ENCODE measurements at places on chromosomes 2 and 18.

DNA sequence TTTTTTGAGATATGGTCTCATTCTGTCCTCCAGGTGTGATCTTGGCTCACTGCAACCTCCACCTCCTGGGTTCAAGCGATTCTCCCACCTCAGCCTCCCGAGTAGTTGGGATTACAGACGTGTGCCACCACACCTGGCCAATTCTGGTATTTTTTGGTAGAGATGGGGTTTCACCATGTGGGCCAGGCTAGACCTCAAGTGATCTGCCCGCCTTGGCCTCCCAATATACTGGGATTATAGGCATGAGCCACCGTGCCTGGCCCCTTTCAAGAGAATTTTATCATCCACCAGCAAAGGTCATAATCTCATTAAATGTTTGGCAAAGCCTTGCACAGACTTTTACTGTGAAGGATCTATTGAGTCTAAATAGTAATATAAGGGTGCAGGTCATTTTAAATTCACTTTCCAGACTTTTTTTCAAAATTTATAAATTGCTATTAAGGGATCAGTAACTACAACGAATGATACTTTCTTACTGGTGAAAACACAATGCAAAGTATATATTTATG is 2.5 kb downstream of the HADHA start:
- no peak for DNase-seq

DNA sequence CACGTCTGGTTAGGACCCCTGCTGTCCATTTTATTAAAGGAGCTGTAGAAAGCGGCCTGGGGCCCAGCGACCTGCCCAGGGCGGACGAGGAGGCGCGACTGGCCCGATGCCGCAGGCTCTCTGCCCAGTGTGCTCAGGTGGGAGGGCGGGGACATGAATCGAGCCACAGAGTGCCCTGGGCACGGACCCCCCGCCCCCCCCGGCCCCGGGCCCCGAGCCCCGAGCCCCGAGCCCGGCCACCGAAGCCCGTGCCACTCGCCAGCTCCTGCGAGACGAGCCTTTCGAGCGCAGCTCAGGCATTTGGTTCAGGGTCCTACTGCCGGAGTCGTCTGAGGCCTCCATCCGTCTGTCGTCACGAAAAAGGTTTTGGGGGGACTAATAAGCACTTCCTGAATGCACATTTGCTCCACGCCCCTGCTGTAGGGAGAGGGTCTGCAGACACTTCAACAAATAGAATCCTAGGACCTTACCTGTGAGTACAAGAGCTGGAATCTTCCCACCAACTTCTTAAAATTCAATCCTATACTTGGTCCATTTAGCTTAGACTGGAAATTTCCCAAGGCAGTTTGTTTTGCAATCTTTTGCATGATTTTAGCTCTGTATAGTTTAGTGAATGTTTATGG is 602 bp upstream of the ADAM17 start:
- no peak for DNase-seq

DNA sequence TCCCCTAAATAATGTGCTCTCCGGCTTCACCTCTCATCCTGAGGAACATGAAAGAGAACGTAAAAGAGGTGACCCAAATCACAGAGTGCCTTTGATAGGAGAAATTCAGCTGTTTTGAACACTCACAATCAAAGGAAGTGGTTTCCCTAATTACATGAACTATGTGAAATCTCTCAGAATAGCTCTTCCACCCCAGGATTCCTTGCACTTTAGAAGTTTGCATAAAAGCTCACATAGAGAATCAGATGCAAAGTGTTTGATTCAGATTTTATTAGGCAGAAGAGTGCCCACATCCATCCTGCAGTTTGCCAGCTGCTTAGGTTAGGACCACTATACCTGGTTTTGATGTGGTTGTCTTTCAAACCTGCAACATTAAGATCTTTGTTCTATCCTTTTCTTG is 61.0 kb downstream of the MAP3K20 start:
- no peak for DNase-seq

DNA sequence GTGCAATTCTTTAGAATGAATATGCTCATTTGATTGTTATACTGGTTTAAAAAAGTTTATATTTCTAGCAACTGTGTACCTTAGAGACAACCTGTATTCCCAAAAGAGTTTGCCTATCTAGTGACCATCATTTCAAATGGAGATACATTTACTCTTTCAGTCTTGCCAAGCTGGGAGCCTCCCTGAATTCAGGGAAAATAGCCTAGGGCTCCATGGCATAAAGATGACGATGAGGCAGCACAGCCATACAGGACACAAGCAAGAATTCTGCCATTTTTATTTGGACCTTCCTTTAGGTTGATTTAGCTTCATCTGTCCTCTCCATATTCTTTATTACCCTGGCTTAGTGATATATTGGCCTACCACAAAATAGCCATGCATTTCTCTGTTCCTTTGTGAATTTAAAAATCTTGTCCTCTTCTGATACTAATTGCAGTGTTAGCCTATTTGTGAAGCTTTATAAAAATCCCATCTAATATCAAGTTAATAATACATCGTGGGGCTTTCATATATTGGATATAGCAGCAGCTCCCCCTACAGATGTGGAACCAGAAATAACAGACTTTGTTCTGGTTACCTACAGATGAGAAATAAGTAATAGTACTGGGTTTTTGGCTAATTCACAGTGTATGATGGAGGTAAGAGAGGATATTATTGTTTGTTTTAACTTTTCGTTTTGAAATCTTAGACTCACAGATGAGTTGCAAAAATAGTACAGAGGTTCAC is 1661.9 kb upstream of the PIK3C3 start:
- DNase-seq: no peak

DNA sequence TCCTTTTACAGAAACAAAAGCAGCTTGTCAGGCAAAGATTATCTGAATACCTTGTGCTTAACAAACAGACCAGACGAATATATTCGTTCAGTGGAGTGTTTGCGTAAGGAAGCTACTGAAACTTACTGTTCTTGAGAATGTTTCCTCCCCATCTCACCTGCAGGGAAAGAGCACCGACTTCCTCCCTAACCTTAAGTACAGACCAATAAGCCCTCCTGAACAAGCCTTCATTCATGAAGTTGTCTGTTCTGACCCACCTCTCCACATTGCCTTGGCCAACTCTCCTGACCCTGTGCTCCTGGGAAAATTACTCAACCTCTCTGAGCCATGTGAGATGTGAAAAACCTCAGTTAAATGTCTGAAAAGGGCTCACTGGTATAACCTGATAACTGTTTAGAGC is 35.2 kb downstream of the STK39 start:
- DNase-seq: no peak

- DNase-seq: peak; percentile 37
These were observed 20.6 kb downstream of the RPL37A start for GRCh38 chr2:216519154-216519762.

DNA sequence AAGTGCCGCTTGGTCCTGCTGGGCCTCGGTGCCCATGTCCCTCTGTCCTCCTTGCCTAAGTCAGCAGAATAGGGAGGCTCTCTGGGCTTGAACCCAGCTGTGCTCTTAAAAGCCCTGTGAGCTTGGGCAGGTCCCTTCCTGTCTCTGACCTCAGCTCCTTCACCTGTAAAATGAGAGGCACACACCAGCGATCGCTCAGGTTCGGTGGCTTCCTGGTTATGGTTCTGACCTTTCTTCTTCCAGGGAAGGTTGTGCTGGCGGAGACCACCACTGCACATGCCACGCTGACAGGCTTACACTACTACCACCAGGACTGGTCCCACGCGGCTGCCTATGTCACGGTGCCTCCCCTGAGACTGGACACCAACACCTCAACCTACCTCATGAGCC is 36.1 kb upstream of the MAPRE3 start:
- DNase-seq: no peak

- no peak for DNase-seq
These were observed 948.7 kb downstream of the TSN start for GRCh38 chr2:122704109-122704563.

GRCh38 chr2:70767079-70767698 is 811 bp downstream of the ADD2 start:
- DNase-seq: no peak

DNA sequence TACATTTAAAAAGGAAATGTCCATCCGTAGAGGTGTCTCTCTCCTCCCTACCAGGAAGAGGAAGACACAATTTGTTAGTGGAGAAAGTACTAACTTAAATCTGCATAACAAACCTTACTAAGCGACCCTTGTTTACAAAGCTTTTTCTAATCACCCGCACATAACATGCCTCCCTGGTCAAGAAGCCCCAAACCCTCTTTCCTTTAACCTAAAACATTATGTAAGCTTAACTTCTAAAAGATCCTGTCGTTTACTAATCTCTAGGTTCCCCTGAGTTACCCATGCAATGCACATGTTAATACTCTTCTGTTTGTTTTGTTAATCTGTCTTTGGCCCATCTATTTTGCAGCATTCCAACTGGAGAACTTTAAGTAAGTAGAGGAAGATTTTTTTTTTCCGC is 630.3 kb upstream of the NRXN1 start:
- no peak for DNase-seq

DNA sequence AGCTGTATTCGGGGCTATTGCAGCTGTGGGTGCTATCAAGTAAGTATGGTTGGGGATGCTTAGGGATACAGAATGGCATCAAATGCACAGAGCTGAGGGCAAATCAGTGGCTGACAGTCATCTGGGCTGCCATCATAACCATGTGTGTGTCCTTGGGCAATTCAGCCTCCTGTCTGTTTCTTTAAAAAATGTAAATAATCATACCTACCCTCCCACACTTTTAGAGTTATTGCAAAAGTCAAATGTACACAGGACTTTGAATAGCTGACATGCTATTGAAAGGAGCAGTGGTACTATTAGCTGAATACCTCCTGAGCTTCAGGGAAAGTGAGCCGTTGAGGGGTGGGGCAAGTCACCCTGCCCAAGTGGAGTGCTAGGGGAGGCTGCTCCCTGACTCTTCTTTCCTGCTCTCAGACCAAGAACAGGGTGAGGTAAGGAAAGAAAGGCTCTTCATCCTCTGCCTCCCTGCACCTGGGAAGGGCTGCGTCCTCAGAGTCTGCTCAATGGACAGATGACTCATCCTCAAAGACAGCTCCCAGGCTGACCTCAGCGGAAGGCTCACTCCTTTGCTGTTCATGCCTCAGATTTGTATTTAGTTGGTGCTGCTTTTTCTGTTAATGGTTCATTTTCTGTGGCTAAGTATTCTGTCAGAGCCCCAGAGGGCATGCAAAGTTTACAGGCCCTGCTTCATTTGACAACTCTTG is 54.9 kb upstream of the BZW1 start:
- DNase-seq: no peak

GRCh38 chr2:79697200-79697599 is 184.3 kb downstream of the CTNNA2 start:
- no peak for DNase-seq

GRCh38 chr2:146246736-146247523 is 1597.9 kb upstream of the ACVR2A start:
- no peak for DNase-seq

DNA sequence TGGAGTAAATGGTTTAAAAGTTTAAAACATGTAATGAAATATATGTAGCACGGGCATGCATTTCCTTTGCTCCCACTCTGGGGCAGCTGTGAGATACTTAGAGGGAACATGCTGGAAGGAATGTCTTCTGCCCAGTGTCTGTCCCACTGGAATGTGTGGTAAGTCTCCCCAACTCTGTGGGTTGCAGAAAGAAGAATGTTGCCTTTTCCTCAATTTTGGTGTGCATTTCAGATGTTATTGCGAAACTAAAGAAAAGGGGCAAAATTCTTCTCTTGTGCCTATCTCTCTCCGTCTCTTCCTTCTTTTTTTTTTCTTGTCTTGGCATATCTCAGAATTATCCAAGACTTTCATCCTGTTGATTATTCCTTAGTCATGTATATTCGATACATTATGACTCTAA is 201.1 kb downstream of the SH3RF3 start:
- DNase-seq: no peak
